ENCODE measurements at places on chromosomes 2 and 18.

DNA sequence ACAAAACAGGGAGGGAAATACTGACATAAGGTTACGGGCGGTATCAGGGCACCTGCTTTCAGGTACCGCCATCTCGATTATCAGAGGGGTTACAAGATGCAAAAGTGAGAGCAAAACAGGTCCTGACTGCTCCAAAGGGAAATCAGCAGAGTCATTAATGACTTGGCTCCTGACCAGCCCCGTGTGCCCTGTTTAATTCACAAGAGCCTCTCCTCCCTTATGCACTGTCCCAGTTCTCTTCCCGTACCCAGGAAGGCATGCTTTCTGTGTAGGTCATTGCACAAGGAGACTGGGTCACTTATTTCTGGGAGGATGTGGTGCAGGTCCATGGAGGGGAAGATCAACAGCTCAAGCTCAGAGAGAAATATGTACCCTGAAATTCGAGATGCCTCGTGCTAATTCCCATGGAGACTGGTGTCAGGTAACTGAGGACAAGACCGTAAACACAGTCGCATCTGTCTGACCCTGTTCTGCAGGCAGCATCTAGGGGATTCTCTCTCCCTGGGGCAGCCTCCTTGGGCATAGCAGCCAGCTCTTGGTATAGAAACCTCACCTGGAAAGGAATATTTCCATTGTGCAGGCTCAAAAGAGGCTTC is 79.9 kb downstream of the HNRNPLL start:
- no peak for DNase-seq

DNA sequence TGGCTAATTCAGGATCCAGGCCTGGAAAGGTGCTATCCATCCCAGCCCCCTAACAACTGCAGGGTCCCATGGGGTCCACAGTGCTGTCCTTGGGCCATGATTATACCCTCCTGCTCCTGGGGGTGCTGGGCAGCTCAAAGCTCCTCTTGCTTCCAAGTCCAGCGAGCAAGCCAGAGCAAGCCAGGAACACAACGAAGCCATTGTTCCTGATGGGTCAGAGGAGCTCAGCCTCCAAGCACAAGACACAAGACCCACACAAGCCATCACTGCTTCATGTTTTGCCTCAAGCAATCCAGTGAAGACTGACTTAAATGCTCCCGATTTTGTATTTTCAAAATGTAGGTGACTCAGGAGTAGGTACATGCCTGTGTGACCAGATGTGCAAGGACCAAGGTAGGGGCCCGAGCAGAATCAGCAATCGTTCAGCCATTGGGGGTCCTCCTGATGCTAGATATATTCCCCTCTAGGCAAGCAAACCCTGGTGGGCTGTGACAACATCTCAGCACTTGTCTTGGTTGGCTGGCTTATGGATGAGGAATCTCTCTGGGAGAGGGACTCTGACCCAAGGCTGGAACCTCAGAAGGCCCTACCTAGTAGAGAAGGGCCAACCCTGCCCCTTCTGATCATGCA is 90.8 kb downstream of the EPAS1 start:
- no peak for DNase-seq

- DNase-seq, result no peak
Measured at GRCh38 chr2:217289907-217290280, 430.0 kb upstream of the TNP1 start.

- DNase-seq, result peak; percentile 21
Measured at GRCh38 chr2:42901076-42901640, 108.8 kb upstream of the HAAO start.

- DNase-seq, result no peak
Measured at GRCh38 chr2:88831071-88831791, 139.8 kb downstream of the RPIA start.

DNA sequence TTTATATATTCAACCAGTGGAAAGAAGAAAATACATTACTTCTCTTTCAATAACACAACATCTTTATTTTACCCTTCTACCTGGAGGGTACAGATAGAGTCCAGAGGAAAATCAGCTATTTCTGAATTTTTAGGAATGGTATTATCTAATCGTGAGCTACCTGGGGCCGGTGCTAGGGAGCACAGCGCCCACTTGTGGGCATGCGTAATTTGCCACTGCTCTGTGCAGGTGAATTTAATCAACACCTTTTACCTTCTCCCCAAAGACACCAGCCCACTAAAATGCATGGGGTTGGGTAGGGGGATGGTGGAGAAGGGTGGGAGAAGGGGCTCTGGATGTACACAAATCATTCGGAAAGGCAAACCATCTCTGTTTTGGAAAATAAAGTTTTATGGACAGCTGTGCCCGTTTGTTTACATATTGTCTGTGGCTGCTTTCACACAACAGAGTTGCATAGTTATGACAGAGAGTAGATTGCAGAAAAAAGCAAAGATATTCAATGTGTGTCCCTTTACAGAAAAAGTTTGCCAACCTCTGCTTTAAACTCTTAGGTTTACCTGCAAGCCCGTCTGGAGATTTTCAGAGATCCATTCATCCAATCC is 51.5 kb upstream of the DCC start:
- no peak for DNase-seq

DNA sequence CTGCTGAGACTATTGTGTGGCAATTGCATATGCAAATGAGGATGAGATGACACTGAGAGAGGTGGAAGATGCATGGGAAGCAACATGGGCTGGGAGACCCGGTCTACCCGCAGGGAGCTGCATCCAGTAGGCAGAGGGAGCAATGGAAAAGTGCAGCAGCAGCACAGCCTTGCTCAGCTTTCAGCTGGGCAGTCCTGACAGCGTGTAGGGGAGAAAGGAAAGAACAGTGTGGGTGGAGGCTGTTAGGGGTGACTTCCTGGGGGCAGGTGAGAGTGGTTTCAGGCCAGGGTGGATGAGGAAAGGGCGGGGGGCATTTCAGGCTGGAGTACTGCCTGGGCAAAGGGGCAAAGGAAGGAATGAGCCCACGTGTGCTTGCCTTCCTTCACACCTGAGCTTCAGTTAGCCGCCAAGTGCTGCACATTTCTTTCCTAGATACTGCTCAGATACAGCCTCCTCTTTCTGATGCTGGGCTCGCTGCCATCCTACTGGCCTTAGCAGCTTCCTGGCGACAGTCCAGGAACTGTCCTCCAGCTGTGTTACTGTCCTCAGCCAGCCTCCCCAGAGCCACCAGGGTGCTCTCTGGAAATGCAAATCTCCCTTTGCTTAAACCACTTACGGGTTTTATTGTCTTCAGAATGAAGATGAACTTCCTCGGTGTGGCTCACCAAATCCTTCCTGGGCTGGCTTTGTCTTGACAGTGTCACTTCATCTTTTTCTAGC is 276.3 kb downstream of the TSN start:
- no peak for DNase-seq

GRCh38 chr2:174704061-174704460 is 60.2 kb downstream of the CHRNA1 start:
- DNase-seq, result no peak

- no peak for DNase-seq
Measured at GRCh38 chr2:111166115-111166514, 45.4 kb downstream of the BCL2L11 start.

DNA sequence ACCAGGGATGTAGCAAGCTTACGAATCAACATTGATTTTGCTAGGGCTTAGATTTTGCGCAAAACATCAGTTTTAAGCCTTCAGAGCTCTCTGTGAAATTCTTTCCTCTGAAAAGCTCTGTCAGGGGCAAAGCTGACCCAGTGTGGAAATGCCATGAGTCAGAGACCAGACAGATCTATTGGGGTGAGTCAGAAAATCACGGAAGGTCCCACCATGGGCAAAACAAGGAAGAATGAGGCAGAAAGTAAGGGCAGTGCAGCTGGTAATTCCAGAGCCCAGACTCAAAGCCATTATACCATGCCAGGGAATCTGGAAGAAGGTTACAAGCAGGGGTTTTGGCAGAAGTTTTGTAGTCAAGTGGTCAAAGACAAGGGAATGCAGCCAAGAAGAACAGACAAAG is 256.6 kb upstream of the CTAGE1 start:
- no peak for DNase-seq

GRCh38 chr2:74566076-74566753 is 11.7 kb downstream of the DOK1 start:
- DNase-seq, result no peak

GRCh38 chr2:25879133-25879730 is 945 bp upstream of the ASXL2 start:
- DNase-seq, result no peak

GRCh38 chr2:238974081-238974480 is 126.2 kb downstream of the TWIST2 start:
- DNase-seq, result no peak

- DNase-seq, result no peak
Measured at GRCh38 chr2:128301501-128301966, 17.1 kb downstream of the HS6ST1 start.

GRCh38 chr2:122112216-122113005 is 357.0 kb downstream of the TSN start:
- DNase-seq, result no peak

DNA sequence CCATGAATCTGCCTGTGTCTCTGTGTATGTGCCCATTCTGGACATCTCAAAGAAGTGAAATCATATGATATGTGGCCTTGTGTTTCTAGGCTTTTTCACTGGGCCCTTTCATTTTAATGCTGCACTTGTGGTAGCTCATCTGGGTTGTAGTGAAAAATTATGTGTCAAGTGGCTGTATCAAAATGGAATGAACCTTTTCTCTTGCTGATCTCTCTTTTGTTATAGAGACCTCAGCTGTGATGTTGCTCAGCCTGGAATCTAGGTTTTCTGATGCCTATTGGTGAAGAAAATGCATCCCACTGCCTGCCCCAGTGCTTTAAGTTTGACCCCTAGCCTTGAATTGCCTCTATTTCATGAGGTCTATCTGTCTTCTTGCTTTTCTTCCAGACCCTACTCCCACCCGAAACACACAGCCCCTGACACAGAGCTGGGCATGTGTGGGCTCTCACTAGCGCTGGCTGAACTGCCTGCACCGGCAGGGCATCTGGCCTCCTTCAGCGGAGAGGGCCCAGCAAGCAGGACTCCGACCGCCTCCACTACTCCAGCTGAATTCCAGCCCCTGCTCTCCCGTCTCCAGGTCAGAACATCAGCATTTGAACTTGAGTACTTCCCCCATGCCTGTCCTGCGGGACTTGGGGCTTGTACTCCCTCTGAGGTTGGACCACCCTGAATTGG is 175.8 kb upstream of the MSH6 start:
- no peak for DNase-seq

GRCh38 chr2:121254748-121255147 is 30.3 kb downstream of the TFCP2L1 start:
- DNase-seq, result no peak

DNA sequence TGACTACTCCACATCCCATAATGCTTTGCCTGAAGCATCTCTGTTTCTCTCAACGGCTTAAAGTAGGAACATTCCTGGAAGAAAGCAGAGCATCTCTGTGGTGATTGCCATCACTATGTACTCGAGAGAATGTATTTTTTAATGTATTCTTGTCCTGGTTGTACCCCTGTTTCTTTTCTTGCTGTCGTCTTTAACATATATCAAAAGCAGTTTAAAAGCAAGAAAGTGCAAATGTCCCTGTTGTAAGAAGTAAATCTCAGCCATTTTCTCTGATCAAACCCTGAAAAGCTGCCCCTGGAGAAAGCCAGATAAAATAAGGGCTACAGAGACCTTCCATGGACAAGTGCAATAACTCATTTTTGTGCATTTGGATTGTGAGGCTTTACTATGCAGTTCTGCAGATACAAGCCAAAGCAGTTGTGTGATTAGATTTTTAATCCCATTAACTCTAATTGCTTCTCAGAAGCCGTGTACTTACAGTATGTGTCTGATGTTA is 70.8 kb downstream of the XIRP2 start:
- DNase-seq, result no peak

DNA sequence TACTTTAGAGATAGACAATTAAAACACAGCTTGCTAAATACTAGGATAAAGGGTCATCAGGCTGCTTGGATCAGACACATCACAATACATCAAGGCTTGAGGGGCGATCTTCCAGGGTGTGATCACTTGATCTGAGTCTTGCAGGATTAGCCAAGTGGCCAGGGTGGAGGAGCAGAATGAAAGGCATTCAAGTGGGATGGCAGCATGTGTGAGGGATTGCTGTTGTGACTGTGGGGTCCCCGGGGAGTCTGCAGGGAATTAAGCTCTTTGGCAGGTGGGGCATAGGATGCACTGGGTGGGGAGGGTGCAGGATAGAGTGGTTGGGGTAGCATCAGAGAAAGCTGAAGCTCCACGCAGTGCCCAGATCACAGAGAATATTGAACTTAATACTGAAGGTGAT is 58.0 kb upstream of the TMEM163 start:
- DNase-seq, result no peak

DNA sequence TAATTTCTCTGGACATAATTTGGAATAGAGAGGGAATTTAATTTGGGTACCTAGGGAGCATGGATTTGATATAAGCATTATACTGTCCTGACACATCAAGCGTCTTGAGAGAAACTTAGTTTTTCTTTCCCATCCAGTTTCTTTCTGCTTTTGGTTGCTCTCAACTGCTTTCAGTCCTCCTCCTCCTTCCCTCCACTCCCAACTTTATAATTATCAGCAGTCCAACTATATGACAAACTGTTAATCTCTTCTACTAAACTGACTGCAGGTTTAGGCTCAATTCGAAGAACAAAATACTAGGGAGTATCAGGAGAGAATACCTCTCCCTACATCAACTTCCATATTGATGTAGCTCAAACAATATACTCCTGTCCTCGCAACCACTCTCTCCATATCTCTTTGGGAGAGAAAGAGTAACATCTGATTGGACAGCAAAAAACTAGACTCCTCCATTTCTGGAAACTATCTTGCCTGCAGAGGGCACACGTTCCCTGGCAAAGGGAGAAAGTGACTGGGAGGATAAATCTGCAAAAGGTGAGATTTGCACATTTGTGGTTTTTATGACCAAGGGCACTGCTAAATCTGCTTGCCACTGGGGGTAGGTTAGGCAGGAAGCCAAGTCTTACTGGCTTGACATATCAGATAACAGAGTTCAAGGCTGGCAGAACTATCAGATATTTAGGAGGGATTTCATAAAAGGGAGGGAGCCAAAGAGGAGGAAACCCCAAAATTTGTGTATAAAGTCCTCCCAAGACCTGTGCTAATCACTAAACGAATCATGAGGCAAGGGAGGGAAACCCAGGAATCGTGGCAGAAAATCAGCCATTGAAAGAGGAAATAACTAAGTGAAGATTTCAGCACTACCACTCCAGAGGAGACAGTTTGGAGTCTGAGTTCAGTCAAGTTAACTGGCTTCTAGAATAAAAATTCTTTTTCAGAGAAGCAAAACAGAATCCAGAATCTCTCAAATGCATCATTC is 40.0 kb downstream of the ICA1L start:
- no peak for DNase-seq

- DNase-seq, result no peak
Measured at GRCh38 chr2:237695201-237695780, 67.9 kb downstream of the LRRFIP1 start.

DNA sequence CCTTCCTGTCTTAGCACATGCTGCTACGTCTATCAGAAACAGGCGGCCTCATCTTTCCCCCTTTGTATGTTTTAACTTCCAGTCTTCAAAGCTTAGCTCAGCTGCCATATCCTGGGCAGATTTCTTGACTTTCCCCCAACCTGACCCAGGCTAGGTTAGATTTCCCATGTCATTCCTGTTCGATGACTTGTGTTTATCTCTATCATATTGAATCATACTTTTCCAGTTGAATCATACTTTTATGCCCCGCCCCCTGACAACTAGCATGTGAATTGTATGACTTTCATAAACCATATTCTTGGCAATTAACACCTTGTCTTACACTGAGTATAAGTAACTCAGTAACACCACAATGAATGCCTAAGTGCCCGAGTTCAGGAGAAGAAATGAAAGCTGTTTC is 128.3 kb downstream of the CYRIA start:
- no peak for DNase-seq
